ENCODE measurements at places on chromosomes 6 and 20.
A peak's percentile ranks its signal among the peaks of the same experiment; 100 is the strongest.

DNA sequence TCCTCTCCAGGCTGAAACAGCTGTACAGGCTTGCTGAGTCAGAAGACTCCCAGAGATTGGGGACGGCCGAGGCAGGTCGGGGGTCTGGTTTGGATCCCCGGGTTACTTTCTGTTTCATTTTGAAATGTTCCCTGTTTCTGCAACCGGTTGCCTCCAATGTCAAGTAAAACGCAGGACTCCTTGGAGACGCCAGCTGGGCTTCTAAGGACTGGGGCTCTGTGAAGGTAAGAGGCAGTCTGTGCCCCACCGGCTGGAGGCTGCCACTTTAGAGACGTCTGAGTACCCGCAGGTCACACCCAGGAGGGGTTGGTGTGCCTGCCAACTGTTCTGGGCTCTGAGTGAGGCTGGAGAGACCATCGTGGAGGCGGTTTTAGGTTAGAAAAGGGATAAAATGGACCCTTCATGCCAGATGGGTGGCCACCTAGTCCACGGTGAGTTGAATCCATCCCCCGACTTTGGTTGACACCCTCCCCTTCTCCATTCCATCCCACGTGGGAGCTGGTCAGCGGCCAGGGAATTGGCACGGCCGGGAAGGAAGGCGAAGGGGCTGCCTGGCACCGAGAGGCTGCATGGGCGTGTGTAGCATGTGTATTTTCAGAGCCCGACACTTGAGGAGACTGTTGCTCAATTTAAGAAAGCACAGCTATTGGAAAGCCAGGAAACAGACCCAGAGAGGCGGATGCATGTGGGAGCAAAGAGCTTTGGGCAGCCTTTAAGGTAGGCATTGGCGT, 240.9 kb downstream of the PHACTR1 start:
- no peak for DNase-seq

DNA sequence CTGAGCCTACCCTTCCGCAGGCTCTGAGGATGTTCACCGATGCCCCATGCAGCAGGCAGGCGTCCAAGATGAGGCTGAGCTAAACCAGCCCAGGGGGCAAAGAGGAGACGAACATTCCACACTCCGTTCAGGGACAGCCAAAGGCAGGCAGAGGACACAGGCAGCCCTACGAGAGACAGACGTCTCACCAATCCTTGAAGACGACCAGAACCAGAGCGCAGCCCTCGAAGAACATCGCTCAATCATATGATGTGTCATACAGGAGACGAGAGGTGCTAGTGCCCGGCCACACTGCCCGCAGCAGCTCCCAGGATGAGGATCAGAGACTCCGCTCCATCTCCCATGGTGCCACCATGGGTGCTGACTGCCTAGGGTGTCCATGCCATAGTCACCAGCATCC, 35.6 kb upstream of the TMEM181 start:
- DNase-seq: no peak

- no peak for DNase-seq
Observed at GRCh38 chr6:40788661-40789655, 201.8 kb upstream of the LRFN2 start.

- no peak for DNase-seq
Observed at GRCh38 chr6:154757352-154758050, 24.3 kb downstream of the SCAF8 start.

DNA sequence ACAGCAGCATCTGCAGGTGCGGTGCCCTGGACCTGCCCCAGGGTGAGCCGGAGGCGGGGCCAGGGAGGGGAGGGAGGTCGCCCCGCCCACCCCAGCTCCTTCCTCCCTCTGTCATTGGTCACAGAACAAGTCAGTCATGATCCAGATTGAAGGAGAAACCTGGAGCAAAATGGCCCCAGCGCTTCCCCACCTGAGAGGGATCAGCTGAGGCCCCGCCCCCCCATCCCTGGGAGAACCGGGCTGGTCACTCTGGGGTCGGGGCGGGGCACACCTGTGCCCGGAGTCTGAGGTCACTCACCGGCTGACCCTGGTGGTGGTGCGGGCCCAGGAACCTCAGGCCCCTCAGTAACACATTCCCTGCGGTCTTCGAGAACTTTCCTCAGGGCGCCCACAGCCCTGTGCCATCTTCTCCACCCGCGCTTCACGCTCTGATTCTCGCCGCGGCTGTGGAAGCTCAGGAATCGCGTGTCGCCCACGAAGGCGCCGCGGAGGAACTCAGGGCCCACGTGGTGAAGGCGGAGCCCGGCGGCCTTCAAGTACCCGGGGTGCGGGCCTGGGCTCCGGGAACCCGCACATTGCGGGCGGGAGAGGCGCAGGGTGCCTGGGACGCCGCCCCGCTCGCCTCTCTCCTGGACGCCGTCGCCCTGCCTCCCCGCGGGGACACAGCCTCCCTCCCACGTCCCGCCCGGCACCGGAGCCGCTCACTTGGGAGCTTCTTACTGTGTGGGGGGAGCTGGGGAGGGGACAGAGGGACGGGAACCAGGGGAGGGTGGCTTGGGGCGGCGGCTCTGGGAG, 36.4 kb upstream of the HLA-C start:
- peak; percentile 70 for DNase-seq

DNA sequence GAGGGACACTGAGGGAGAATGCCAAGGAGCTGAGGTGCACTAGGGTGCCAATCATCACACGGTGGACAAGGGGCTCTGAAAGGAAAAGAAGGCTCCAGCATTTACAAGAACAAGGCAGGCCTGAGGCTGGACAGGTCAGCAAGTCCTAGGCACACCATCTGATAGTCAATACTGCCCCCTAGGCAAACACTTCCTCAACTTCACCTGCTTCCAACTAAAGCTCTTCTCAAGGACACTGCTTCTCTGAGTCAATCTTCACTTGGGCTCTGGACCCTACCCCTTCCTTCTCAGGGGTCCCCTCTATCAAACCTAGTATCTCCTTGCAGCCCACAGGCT, 37.7 kb upstream of the SLC4A11 start:
- DNase-seq: no peak

DNA sequence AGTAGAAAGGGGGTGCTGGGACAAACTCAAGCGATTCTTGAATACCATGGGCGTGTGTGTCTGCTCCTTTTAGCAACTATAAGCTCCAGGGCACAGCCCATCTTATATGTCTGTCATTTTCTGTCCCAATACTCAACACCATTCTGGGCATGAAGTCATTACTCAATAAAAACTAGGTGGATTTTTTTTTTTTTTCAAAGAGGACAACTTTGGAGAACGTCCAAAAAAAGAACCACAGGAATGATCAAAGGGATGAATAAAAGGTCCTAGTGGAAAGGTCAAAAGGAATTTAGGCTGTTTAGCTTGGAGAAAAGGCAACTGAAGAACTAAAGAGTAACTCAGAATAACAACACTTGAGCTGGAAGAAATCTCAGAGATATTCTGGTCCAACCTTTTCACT, 24.4 kb downstream of the UQCC1 start:
- no peak for DNase-seq

- peak; percentile 7 for DNase-seq
Observed at GRCh38 chr6:150685860-150686259, 86.2 kb downstream of the PLEKHG1 start.

- no peak for DNase-seq
Observed at GRCh38 chr6:161417717-161418462, 144.0 kb upstream of the AGPAT4 start.

DNA sequence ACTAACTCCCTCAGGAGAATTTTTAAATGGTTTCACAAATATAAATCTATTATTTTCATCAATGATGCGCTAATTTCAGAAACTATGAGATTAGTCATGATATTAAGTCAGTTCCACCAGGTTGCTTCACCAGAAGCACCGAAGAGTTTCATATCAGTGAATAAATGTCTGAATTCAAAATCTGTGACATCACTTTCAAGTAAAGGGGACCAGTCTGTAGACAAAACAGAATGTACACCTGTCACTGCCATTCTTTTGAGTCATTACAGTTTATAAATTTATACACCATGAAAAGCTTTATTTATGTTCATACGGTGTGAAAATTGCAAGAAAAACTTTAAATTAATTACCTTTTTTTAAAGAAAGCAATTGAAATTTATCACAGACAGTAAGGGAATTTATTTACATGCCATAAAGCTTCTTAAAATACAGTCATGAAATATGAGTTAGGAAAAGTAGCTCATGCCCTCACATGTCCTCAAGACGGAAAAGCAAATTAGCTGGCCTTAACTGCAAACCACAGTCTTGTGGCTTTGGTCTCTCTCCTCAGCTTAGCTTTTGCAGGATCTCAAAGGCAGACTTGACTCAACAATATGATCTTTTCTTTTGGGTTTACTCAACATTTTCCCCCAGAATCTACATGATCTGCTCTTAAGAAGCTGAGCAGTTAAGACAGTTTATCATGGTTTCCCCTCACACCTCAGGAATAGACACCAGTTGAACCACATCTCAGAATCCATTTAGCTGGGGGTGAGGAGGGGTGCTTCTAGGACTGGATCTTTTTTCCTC, 177.7 kb upstream of the MCHR2 start:
- DNase-seq: no peak

GRCh38 chr6:39777218-39777617, 15.0 kb upstream of the DAAM2 start:
- no peak for DNase-seq

GRCh38 chr6:35185302-35185681, 28.5 kb upstream of the SCUBE3 start:
- no peak for DNase-seq

- DNase-seq: no peak
Observed at GRCh38 chr6:127201321-127201720, 65.3 kb upstream of the RNF146 start.

- DNase-seq: no peak
Observed at GRCh38 chr6:135901774-135902524, 50.4 kb downstream of the PDE7B start.

- DNase-seq: no peak
Observed at GRCh38 chr6:107753778-107754177, 70.3 kb downstream of the SCML4 start.

All from T follicular helper cell (primary cell).